ENCODE measurements at places on chromosomes 12 and 14.

GRCh38 chr12:1815814-1816729 is 4.3 kb upstream of the LRTM2 start:
- no peaks in the 10 kb centered on the region for H3K4me1 ChIP-seq
- H3K27me3 ChIP-seq, result no peaks in the 10 kb centered on the region
- no peak for DNase-seq
- no peak overlapping the region for H3K27ac ChIP-seq
- no peaks in the 10 kb centered on the region for H3K36me3 ChIP-seq

- peaks cover 37% of the 10 kb centered on the region for H3K36me3 ChIP-seq
- H3K27ac ChIP-seq, result no peak overlapping the region
- H3K4me3 ChIP-seq, result no peak overlapping the region
- H3K27me3 ChIP-seq, result no peaks in the 10 kb centered on the region
- no peaks in the 10 kb centered on the region for H3K4me1 ChIP-seq
Observed at GRCh38 chr12:26659930-26660329, 173.1 kb downstream of the ITPR2 start.

DNA sequence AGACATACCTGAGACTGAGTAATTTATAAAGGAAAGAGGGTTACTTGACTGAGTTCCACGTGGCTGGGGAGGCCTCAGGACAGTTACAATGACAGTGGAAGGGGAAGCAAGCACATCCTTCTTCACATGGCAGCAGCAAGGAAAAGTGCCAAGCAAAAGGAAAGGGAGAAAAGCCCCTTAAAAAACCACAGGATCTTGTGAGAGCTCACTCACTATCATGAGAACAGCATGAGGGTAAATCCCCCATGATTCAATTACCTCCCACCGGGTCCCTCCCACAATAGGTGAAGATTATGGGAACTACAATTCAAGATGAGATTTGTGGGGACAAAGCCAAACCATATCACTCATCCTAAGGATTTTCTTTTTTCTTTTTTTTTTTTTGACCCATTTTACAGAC is 177.8 kb upstream of the EEA1 start:
- no peak overlapping the region for H3K4me3 ChIP-seq
- no peaks in the 10 kb centered on the region for H3K4me1 ChIP-seq
- H3K27ac ChIP-seq, result no peak overlapping the region
- DNase-seq, result no peak

GRCh38 chr14:26602902-26603301 is 5.1 kb upstream of the NOVA1 start:
- H3K36me3 ChIP-seq, result no peaks in the 10 kb centered on the region
- H3K27ac ChIP-seq, result no peak overlapping the region
- no peaks in the 10 kb centered on the region for H3K4me1 ChIP-seq
- H3K4me3 ChIP-seq, result no peak overlapping the region
- H3K27me3 ChIP-seq, result no peaks in the 10 kb centered on the region
- no peak for DNase-seq

GRCh38 chr12:62267480-62267879 is 7.3 kb downstream of the USP15 start:
- DNase-seq, result no peak
- no peaks in the 10 kb centered on the region for H3K36me3 ChIP-seq
- H3K4me1 ChIP-seq, result peaks cover 34% of the 10 kb centered on the region
- H3K27me3 ChIP-seq, result no peaks in the 10 kb centered on the region
- H3K4me3 ChIP-seq, result no peak overlapping the region

- H3K27me3 ChIP-seq, result no peaks in the 10 kb centered on the region
- H3K4me1 ChIP-seq, result peaks cover 22% of the 10 kb centered on the region
- DNase-seq, result no peak
- H3K36me3 ChIP-seq, result no peaks in the 10 kb centered on the region
- H3K4me3 ChIP-seq, result peak overlapping the region; percentile 65
Observed at GRCh38 chr12:25052196-25052913, 103.5 kb upstream of the BCAT1 start.

DNA sequence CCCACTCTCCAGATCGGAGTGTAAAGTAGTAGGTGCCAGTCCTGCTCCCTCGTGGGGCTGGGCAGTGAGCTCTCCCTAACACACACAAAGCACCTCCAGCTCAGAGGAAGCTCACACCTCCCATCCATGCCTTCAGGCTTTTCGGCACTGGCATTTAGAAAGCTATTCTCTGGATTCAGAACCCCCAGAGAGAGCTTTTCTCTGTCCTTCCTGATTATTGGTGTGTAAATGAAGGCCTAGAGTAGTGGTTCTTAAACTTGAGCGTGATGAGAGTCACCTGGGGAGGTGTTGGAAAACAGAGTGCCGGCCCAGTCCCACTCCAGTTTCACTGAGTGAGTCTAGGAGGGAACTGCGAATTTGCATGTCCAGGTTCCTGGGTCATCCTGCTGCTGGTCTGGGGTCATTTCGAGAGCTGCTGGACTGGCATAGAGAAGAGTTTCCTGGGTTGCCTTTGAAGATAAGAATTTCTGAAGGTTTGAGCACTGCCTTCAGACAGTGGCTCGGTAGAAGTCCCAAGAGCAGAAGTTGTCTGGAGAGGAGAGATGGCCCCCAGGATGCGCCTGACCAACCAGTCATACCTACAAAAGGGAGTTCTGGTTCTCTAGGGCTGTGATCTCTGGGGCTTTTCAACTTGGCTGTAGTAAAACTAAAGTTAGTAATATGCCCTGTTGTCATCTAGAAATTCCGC is 15.1 kb downstream of the CD9 start:
- DNase-seq, result no peak
- no peaks in the 10 kb centered on the region for H3K4me1 ChIP-seq
- H3K27me3 ChIP-seq, result no peaks in the 10 kb centered on the region
- no peaks in the 10 kb centered on the region for H3K36me3 ChIP-seq

DNA sequence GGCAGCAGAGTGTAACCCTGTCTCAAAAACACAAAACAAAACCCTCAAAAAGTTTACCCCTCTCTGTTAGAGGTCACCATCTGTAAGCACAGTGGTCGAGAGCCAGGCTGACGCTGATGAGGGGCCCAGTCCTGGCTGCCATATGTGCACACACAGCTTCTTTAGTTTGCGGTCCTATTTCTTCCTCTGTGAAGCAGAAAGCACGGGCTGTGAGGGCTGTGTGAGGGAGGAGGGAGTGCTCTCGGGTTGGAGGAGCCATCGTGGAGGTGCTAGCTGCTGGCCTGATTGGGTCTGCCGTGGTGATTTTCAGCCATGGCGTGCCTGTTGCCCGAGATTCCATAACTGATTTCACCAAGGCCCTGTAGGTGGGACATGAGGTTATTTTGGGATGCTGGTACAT is 3.5 kb downstream of the ULK1 start:
- no peaks in the 10 kb centered on the region for H3K27me3 ChIP-seq
- peaks cover 3% of the 10 kb centered on the region for H3K36me3 ChIP-seq
- H3K27ac ChIP-seq, result no peak overlapping the region
- H3K4me1 ChIP-seq, result peaks cover 19% of the 10 kb centered on the region
- no peak overlapping the region for H3K4me3 ChIP-seq
- no peak for DNase-seq

GRCh38 chr12:92164712-92165111 is 19.1 kb upstream of the BTG1 start:
- no peaks in the 10 kb centered on the region for H3K27me3 ChIP-seq
- H3K36me3 ChIP-seq, result no peaks in the 10 kb centered on the region
- H3K4me1 ChIP-seq, result no peaks in the 10 kb centered on the region
- DNase-seq, result no peak
- H3K4me3 ChIP-seq, result no peak overlapping the region
- H3K27ac ChIP-seq, result no peak overlapping the region

DNA sequence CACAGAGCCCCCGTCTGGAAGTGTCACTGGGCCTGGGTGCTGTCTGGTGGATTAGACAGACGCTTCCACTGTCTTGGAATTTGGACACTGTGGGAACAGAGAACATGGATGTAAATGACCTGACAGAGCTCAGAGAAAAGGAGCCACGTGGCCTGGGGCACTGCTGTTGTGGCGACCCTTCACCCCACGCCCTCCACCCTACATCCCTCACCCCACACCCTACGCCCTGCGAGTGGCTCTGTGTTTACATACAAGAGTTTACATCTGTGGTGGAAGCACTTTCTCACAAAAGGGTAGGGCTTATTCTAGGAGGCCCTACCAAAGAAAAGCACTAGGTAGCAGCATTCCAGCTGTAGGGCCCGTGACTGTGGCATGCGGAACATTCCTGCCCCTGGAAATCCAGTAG is 47.7 kb downstream of the B4GALNT3 start:
- no peaks in the 10 kb centered on the region for H3K36me3 ChIP-seq
- no peak overlapping the region for H3K27ac ChIP-seq
- H3K27me3 ChIP-seq, result no peaks in the 10 kb centered on the region
- no peak overlapping the region for H3K4me3 ChIP-seq
- DNase-seq, result no peak

- no peak for DNase-seq
- no peak overlapping the region for H3K4me3 ChIP-seq
- H3K36me3 ChIP-seq, result no peaks in the 10 kb centered on the region
- peaks cover 47% of the 10 kb centered on the region for H3K4me1 ChIP-seq
- no peaks in the 10 kb centered on the region for H3K27me3 ChIP-seq
Observed at GRCh38 chr12:62269464-62270228, 9.4 kb downstream of the USP15 start.

GRCh38 chr14:33206981-33207380 is 268.3 kb downstream of the NPAS3 start:
- H3K27ac ChIP-seq, result no peak overlapping the region
- H3K4me1 ChIP-seq, result no peaks in the 10 kb centered on the region
- no peak overlapping the region for H3K4me3 ChIP-seq

- DNase-seq, result no peak
- H3K27ac ChIP-seq, result peak overlapping the region; percentile 29
- H3K4me1 ChIP-seq, result peaks cover 74% of the 10 kb centered on the region
- H3K36me3 ChIP-seq, result peaks cover 36% of the 10 kb centered on the region
- no peaks in the 10 kb centered on the region for H3K27me3 ChIP-seq
Observed at GRCh38 chr14:64730061-64730440, 25.8 kb downstream of the PLEKHG3 start.

DNA sequence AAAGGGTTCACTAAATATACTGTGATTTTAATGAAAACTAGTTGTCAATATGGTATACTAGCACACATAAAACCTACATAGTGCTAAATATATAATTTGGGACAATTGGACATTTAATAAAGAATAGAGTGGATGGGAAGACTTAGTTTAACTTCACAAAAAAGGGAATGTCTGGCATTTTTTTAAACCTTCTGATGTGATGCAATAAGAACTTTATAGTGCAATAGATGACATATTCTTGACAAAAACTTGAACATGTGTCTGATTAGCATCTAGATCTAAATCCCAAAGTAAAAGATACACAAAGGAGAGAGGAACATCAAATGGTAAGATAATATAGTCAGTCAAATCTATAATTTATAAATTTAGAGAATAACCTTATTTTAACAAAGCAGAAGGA is 488.3 kb upstream of the SYT1 start:
- no peaks in the 10 kb centered on the region for H3K27me3 ChIP-seq
- H3K36me3 ChIP-seq, result no peaks in the 10 kb centered on the region
- no peak overlapping the region for H3K4me3 ChIP-seq
- H3K4me1 ChIP-seq, result no peaks in the 10 kb centered on the region
- DNase-seq, result no peak

- H3K36me3 ChIP-seq, result no peaks in the 10 kb centered on the region
- peaks cover 4% of the 10 kb centered on the region for H3K4me1 ChIP-seq
- no peak for DNase-seq
- no peak overlapping the region for H3K4me3 ChIP-seq
- H3K27ac ChIP-seq, result no peak overlapping the region
- H3K27me3 ChIP-seq, result no peaks in the 10 kb centered on the region
Observed at GRCh38 chr14:92850492-92850891, 56.4 kb downstream of the GOLGA5 start.

GRCh38 chr12:32155961-32156529 is 49.4 kb downstream of the BICD1 start:
- no peaks in the 10 kb centered on the region for H3K27me3 ChIP-seq
- no peak for DNase-seq
- no peak overlapping the region for H3K4me3 ChIP-seq
- no peaks in the 10 kb centered on the region for H3K36me3 ChIP-seq
- no peak overlapping the region for H3K27ac ChIP-seq
- no peaks in the 10 kb centered on the region for H3K4me1 ChIP-seq

Data from effector memory CD4-positive, alpha-beta T cell (primary cell).